A549 treated with AZD2906 at 1 μM for 4 hours (cell line): ENCODE measurements at places on chromosomes 1 and 21. TPM values are rescaled to one million over a fixed set of nuclear protein-coding genes. Genes with fewer than 3 reads are reported as not detected.

Gene CD164L2
- not detected in 5 replicates for total RNA-seq

Gene SPRR2G
- total RNA-seq = not detected in 5 replicates

Gene ITGB2
- total RNA-seq = 0.48 to 0.85 TPM (median 0.84 TPM) in 5 replicates

Gene CLCA1
- total RNA-seq = not detected in 5 replicates

Gene MCOLN2
- 1.9 to 2.1 TPM (median 2.0 TPM) in 5 replicates for total RNA-seq

Gene ETNK2
- 21.2 to 27.6 TPM (median 23.9 TPM) in 5 replicates for total RNA-seq

Gene ZNF670
- total RNA-seq = 2.9 to 4.3 TPM (median 3.0 TPM) in 5 replicates

Gene ACBD6
- total RNA-seq = 52.9 to 56.8 TPM (median 54.9 TPM) in 5 replicates

Gene BCL10
- 12.9 to 15.7 TPM (median 13.5 TPM) in 5 replicates for total RNA-seq

Gene COQ8A
- 16.5 to 20.4 TPM (median 20.0 TPM) in 5 replicates for total RNA-seq

Gene FAM72C
- 3.6 to 5.9 TPM (median 4.8 TPM) in 5 replicates for total RNA-seq

Gene SZRD1
- total RNA-seq = 76.9 to 89.0 TPM (median 88.3 TPM) in 5 replicates

Gene KRTAP12-2
- not detected in 5 replicates for total RNA-seq

Gene BTBD8
- total RNA-seq = 0.36 to 0.86 TPM (median 0.49 TPM) in 5 replicates

Gene PEAR1
- 6.2 to 7.7 TPM (median 7.0 TPM) in 5 replicates for total RNA-seq
